Right hindlimb (tissue), 1 donor: ENCODE measurements at places on chromosomes 1 and 21.

- peak; percentile 28 for DNase-seq
Measured at GRCh38 chr1:24704411-24705259, 40.6 kb upstream of the CLIC4 start.

GRCh38 chr1:111225091-111225490 is 2.4 kb upstream of the CHI3L2 start:
- no peak for DNase-seq

GRCh38 chr1:114379987-114380386 is 131.0 kb downstream of the TRIM33 start:
- no peak for DNase-seq

DNA sequence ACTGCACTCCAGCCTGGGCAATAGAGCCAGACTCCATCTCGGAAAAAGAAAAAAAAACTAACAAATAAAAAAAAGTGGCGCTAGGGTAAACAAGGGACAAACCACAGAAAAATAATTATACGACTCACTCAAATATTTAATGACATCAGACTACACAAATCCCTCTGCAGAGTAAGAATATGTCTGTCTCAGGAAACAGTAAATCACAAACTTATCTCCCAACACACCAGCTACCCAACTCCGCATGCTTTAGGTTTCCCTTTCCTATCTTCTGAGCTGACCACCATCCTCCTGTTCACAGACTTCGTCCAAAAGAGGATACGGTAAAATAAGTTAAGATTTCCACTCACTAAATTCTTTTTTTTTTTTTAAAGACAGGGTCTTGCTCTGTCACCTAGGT is 16.2 kb downstream of the WDR47 start:
- no peak for DNase-seq

DNA sequence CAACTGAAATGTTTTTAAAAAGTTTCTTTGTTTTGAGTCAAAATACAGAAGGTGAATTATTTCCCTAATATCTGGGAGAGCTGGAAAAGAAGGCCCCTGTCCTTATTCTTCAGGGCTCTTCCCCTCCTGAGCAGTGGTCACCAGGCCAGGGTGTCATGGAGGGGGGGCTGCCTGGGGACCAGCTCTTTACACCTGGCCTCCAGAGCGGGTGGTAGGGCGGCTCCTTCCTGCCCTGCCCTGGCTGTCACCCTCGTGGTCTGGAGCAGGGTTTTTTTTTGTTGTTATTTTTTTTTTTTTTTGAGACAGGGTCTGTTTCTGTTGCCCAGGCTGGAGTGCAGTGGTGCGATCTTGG is 6.6 kb downstream of the SKI start:
- peak; percentile 19 for DNase-seq

DNA sequence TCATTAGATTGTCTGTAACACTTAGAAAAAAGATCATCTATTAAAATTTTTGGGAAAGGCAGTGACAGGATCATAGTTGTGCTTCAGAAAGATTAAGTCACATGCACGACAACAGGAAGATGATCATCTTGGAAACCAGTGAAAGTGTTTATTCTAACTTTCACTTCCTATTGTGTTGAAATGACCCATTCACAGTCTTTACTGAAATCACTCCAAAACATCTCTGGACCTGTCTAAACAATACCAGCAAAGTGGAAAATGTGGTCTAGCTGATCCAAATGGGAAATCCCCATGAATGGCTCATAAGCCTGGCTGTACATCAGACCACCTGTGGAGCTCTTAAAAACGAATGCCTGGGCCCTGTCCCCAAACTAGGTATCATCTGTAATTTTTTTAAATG is 111.1 kb upstream of the ETV3 start:
- no peak for DNase-seq

- DNase-seq = no peak
Measured at GRCh38 chr1:37714689-37715088, 22.4 kb downstream of the CDCA8 start.

GRCh38 chr1:51607681-51608095 is 9.2 kb upstream of the OSBPL9 start:
- no peak for DNase-seq

DNA sequence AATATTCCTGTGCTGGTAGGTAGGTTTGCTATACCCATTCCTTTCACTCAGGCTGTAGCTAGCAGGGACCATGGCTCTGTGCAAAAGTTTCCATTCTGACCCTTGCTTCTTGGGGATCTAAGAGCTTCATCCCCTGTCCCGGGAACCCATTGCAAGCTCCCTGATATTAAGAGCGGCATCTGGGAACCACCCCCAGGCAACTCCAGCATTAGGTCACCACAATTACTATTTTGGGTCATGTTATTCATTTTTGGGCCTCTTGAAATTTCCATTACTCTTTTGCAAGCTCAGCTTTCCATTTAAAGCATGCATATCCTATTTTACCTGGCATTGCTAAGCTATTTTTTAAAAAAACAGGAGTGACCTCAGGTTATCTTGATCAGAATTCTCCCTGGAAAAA is 22.1 kb upstream of the ACTRT2 start:
- DNase-seq = peak; percentile 4
